Urinary bladder (tissue), 4 donors: ENCODE measurements at places on chromosomes 2 and 18.

- DNase-seq: no peak
These were observed 970.6 kb downstream of the DCDC2C start for GRCh38 chr2:4674007-4674406.

DNA sequence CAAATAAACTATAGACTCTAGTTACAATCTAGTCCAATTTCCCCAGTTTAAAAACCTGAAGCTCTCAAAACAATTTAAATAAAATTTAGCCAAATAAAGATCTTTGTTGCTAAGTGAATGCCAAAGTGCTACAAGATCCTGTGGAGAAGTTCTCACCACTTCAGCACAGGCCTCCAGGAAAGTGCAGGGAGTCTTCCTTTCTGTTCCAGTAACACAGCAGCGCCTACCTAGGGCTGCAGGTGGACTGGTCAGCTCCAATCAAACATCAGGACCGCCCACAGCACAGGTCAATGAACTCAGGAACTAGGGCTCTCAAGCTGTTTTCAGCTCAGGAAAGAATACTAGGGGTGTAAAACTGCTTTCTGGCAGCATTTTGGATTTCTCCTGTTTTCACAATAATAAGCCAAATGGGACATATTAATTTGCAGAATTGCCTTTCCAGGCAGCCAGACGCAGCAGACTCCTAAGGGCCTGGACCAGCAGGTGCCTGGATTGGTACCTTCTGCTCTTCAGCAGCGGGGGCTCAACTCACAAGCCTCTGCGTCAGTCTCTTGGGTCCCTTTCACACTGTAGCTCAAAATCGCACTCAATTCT, 1.5 kb downstream of the FAM110C start:
- DNase-seq: no peak

DNA sequence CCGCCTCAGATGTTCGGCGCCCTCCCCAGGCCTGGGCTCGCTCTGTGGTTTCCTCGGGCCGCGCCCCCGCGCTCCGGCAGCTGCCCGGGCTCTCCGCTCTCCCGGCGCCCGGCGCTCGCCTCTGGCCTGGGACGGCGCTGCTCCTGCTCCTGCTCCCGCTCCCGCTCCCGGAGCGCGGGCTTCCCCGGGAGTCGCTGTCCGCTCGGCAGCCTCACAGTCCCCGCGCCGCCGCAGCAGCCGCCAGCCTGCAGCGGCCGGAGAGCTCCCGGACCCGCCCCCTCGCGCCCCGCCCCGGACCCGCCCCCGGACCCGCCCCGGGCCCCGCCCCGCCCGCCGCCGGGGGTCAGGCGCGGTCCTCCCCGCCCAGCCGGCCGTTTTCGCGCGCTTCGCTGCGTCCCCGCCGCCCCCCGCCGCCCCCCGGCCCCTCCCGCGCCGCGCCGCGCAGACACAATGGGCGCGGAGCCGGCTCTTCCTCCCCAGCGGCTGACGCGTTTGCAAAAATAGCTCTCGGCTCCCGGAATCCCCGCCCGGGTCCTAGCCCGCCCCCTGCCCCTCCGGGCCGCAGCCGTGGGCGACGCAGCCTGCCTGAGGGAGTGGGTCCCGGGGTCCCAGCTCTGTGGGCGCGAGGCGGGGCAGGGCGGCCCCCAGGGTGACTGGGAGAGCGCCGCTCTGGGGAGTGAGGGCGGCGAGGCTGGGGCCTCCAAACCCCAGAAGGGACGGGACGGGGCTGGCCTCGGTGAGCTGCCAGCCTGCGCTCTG, at the start of gene ARL4C:
TSS of gene ARL4C (minus strand) at position 247 of the 759 bp plus-strand sequence. CDS start 495 bp downstream, outside the sequence.
- no peak for DNase-seq

DNA sequence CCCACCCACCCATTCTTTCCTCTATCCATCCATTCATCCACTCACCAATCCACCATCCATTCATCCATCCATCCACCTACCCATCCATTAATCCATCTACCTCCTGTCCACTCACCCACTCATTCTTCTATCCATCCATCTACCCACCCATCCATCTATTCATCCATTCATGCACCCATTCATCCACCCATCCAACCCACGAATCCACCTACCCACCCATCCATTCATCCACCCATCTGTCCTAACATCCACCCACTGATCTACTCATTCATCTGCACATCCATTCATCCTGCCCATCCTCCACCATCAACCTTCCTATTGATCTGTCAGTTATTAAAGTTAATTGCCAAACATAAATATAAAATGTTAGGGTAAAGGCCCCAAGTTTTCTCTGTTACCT, 25.6 kb downstream of the LDLRAD4 start:
- DNase-seq: no peak

- no peak for DNase-seq
These were observed 71.6 kb downstream of the BOLA3 start for GRCh38 chr2:74076074-74076470.

GRCh38 chr2:234690569-234691213, 193.8 kb upstream of the ARL4C start:
- peak; percentile 69 for DNase-seq

GRCh38 chr18:74546751-74547530, 12.6 kb downstream of the CNDP1 start:
- DNase-seq: no peak

GRCh38 chr2:144583741-144584453, 64.0 kb upstream of the ZEB2 start:
- no peak for DNase-seq

- no peak for DNase-seq
These were observed 39.8 kb downstream of the SPRED2 start for GRCh38 chr2:65392609-65393008.

DNA sequence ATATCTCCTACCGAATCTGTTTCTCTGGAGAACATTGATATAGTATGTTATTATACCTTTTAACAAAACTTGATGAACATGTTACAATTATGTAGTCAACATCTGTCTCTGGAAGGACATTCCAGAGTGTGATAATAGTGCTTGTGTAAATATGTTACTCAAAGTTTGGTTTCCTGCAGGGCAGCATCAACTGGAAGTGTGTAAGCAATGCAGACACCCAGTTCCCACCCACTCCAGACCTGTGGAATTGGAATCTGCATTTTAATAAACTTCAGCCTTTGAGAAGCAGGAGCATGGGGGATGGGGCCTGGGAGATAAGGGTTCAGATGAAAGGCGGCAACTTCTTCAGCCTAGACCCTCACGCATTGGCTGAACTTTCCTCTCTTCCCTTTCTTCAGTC, 398.9 kb downstream of the RND3 start:
- DNase-seq: no peak

DNA sequence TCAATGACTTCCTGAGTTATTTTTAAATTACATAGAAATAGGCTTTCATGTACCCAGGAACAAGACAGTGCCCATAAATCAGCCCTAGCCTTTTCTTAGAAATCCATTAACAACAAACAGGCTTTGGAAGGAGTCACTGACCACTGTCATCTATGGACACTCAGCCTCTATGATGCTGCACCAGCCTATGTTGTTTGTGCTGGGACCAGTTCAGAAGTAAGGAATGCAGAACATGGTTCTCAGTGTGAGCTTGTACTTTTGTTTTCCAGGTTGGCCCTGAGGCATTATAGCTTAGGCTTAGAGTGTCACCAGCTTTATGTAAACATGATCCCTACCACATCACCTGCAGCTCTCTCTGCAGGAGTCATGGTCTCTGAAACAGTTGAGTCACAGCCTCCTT, 335.7 kb upstream of the CDH7 start:
- no peak for DNase-seq

- DNase-seq: no peak
These were observed 235.2 kb downstream of the TPGS2 start for GRCh38 chr18:36593641-36594040.

GRCh38 chr2:226213717-226214116, 585.9 kb downstream of the IRS1 start:
- DNase-seq: no peak

DNA sequence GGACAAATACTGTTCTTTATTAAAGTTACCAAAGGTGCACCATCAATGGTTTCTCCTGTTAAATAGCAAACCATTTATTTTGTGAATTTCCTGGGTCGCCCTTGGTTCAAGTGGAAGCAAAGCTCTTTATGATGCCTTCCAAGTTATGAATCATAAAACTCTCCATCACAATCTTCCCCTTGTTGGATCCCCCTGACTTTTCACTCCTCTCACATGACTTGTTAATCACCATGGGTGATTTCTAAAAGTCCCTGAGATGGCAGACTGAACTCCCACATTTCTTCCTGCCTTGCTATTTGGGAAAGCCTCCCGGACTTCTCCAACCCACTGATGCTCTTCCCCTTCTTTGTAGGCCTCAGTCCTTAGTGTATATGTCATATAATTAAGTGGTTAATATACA, 176.0 kb downstream of the THADA start:
- no peak for DNase-seq

- no peak for DNase-seq
These were observed 106.0 kb downstream of the ZNF519 start for GRCh38 chr18:14026199-14026598.

DNA sequence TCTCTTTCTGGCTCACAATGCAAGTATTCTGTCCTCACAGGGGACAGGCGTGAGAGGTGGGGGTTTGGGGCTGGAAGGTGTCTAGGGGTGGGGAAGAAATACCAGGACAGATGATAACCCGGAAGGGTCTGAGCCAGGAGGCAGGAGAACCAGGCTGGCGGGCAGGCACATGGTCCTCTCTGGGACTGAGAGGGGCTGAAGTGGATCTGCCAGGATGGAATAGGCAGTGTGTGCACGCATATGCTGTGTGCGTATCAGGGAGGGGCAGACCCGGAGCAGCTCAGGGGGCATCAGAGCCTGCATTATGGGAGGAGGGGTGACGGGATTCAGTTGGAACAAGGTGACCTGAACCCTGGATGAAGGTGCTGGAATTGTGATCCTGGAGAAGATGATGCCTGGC, 157.3 kb downstream of the DYSF start:
- no peak for DNase-seq

GRCh38 chr2:73886357-73886756, 6.5 kb upstream of the ACTG2 start:
- DNase-seq: no peak

GRCh38 chr2:178109813-178110212, 2.4 kb upstream of the RBM45 start:
- no peak for DNase-seq

GRCh38 chr2:68857202-68857845, 13.9 kb downstream of the BMP10 start:
- no peak for DNase-seq

DNA sequence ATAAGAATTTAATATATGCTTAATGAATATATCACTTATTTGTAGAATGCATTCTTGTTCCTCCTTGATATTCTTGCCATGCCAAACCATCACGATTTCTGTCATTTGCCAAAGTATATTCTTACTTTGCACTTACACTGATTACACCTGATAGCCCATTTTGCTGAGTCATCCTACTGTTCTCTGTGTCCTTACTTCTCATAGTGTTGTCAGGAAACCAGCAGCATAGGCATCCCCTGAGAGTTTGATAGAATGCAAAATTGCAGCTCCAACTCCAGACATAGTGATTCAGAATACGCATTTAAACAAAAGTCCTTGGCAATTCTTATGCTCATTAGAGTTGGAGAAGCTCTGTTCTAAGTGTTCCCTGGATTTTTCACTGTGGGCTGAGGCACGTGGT, 687.1 kb downstream of the DPP10 start:
- no peak for DNase-seq

DNA sequence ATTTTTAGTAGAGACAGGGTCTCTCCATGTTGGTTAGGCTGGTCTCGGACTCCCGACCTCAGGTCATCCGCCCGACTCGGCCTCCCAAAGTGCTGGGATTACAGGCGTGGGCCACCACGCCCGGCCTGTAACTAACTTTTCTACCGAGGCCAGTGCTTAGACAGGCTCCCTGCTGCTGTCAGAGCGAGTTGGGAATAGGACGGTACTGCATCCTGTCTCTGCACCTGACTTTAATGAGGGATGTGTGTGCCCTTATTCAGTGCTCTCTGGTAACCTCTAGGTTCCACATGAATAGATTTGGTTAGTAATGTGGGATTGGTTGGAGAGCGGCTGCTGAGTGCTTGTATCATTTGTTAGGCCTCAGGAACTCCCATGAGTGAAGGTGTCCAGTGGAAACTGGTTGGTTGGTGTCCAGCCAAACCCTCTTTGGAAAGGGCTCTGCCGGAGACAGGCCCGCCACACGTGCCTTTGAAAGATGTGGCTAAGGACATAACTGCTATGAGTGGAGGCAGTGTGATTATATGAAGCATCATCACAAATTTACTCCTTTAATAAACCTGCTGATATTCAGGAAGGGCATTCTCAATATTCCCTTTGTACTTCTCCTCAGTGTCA, 36.6 kb downstream of the MYOM1 start:
- no peak for DNase-seq

DNA sequence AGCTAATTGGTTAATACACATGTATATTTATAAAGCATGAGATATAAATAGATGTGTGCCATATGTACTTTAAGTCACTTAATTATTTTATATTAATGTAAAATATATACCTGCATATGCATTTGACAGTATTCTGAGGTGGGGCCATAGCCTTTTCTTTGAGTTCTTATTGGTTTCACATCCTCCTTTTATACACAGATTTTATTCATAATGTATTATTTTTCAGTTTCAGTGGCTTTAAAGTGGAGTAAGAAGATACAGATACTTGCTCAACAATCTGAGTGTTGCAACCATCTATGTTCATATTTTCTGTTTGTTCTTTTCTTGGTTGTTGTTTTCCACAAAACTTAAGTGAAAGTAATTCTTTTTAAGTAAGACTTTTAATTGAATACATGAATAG, 436.5 kb downstream of the RND3 start:
- no peak for DNase-seq

DNA sequence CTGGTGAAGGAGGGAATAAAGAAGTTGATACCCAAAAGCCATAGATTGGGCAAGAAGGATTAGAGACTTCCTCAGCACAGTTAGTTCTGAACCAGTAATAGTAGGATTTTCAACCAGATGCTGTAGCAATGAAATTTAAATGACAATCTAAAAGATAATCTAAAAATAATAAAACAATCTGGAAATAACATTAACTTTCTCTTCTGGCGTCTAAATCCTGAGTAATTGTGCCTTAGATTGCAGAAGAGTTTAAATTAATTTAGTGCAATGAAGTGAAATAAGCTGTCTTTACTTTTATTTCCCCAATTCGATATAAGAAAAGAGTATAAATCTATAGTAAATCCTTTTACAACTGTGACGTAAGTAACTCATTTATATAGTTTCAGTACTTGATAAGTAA, 186.8 kb upstream of the DOK6 start:
- no peak for DNase-seq
